ENCODE measurements at places on chromosomes 1 and 21. TPM values are rescaled to one million over a fixed set of nuclear protein-coding genes. Genes with fewer than 3 reads are reported as not detected.
A peak's percentile ranks its signal among the peaks of the same experiment; 100 is the strongest.

The VANGL2 gene
- 0.28 TPM for total RNA-seq

GRCh38 chr1:89605692-89606091, 27.2 kb upstream of the LRRC8C start:
- peak; percentile 55 for DNase-seq

The SLC1A7 gene
- not detected for total RNA-seq

DNA sequence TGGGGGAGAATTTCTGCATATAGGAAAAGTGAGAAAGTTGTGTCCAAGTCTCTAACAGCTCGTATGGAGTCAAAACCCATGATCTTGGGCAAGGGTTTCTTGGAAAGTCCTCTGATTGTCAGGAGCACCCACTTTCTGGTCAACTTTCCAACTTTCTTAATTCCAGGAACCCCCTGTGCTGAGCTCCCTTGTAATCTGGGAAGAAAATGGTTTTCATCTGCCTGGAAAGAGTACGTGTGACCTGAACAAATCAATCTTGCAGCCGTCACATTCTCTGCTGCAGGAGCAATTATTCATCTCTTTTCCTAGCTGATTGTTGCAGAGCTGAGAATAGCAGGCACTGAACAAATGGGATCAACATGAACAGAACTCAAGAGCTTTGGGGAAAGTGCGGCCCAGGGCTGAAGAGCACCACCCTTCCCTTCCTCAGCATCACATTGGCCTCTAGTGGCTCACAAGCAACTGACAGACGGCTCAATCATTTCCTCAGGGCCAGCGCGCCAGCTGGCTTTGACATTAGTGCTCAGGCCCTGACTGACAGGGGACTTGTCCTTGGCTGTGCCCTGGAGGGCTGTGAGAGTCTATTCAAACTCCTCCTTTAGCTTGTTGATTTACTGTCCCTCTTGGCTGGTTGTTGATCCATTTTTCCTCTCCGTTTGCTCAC, 295.2 kb downstream of the HLX start:
- no peak for DNase-seq

DNA sequence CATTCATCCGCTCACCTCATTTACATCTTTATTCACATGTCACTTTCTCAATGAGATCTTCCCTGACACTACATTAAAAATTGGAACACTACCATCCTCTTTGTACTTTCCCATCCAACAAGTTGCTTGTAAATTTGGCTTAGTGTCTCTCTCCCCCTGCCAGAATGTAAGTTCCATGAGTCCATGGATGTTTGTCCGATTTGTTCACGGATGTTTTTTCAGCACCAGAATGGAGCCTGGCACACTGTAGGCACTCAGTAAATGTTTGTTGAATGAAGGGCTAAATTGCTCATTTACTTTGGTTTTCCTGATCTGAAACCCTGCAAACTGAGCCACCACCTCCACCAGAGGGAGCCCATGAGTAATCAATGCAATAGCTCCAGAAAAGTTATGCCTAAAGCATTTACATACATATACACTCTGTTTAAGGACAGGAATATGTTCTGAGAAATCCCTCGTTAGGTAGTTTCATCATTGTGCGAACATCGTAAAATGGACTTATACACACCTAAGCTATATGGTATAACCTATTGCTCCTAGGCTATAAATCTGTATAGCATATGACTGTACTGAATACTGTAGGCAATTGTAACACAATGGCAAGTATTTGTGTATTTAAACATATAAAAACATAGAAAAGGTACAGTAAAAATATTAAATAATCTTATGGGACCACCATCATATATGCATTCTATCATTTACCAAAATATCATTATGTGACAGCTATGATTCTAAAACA, 2.8 kb upstream of the EYA3 start:
- peak; percentile 72 for DNase-seq

The KRTAP6-3 gene
- not detected for total RNA-seq

The TRIM62 gene
- 2.8 TPM for total RNA-seq

The NRIP1 gene
- 73.8 TPM for total RNA-seq

The ADCY10 gene
- total RNA-seq = under 0.01 TPM

- no peak for DNase-seq
Observed at GRCh38 chr1:114902343-114902742, 47.7 kb downstream of the SYCP1 start.

GRCh38 chr1:90989302-90989701, 32.5 kb downstream of the ZNF644 start:
- no peak for DNase-seq

GRCh38 chr1:200887772-200888348, 6.8 kb upstream of the INAVA start:
- DNase-seq = no peak

The LEFTY1 gene
- total RNA-seq = not detected

GRCh38 chr1:193609592-193609991, 423.2 kb upstream of the B3GALT2 start:
- no peak for DNase-seq

- no peak for DNase-seq
Observed at GRCh38 chr1:172939475-172939874, 111.3 kb downstream of the TNFSF18 start.

The TFF3 gene
- total RNA-seq = not detected

- no peak for DNase-seq
Observed at GRCh38 chr21:15282665-15283064, 217.9 kb upstream of the NRIP1 start.

GRCh38 chr1:103197216-103197615, 88.9 kb upstream of the COL11A1 start:
- peak; percentile 49 for DNase-seq

- DNase-seq = no peak
Observed at GRCh38 chr21:33267250-33267649, 1.1 kb downstream of the IL10RB start.

The KRTAP19-8 gene
- not detected for total RNA-seq
